ENCODE measurements at places on chromosomes 12 and 14.

DNA sequence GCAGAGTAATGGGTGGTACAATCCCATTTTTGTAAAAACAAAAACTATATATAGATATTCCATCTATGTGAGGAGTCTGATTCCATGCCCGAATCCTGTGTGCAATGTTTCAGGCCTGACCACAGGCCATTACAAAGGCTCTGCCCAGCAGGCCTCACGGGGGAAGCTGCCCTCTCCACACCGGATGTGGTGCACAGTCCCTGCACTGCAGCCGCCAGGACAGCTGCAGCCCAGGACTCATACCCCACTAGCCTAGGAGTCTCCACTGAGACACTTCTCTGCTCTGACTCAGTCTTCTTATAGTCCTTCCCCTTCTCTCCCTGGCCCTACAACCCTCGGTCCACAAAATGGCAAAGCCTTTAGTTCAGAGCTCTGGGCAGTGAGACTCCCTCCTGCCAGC, 190.4 kb downstream of the PPM1H start:
- DNase-seq = no peak

DNA sequence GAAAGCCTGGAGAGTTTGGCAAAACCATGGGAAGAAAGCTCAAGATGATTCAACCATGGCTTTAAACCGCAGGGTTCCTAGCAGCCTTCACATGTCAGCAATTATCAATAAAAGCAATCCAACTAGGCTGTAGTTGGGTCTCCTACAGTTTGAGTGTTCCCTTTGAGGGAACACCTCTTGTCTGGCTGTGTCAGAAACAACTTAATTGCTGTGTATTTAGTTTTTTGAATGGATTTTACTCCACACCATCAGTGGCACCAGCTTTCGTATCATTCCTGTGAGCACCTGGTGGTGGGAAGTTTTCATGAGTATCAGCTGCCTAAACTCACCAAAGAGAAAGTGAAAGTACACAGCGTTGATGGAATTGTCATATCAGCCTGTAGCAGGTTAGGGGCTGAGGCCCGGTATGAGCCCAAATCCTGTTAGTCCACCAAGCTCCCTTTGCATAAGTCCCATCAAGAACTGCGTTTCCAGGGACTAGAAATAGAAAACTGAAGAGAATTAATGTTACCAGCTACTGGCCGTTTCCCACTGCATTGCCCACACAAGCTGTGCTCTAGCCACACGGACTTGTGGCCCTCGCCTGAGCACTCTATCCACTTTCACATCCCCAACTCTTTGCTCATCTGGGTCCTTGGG, 10.9 kb upstream of the IL26 start:
- no peak for DNase-seq

- DNase-seq = no peak
Measured at GRCh38 chr12:77777274-77777673, 53.4 kb upstream of the NAV3 start.

GRCh38 chr12:89353823-89354611, 1.7 kb upstream of the DUSP6 start:
- DNase-seq = peak; percentile 46

DNA sequence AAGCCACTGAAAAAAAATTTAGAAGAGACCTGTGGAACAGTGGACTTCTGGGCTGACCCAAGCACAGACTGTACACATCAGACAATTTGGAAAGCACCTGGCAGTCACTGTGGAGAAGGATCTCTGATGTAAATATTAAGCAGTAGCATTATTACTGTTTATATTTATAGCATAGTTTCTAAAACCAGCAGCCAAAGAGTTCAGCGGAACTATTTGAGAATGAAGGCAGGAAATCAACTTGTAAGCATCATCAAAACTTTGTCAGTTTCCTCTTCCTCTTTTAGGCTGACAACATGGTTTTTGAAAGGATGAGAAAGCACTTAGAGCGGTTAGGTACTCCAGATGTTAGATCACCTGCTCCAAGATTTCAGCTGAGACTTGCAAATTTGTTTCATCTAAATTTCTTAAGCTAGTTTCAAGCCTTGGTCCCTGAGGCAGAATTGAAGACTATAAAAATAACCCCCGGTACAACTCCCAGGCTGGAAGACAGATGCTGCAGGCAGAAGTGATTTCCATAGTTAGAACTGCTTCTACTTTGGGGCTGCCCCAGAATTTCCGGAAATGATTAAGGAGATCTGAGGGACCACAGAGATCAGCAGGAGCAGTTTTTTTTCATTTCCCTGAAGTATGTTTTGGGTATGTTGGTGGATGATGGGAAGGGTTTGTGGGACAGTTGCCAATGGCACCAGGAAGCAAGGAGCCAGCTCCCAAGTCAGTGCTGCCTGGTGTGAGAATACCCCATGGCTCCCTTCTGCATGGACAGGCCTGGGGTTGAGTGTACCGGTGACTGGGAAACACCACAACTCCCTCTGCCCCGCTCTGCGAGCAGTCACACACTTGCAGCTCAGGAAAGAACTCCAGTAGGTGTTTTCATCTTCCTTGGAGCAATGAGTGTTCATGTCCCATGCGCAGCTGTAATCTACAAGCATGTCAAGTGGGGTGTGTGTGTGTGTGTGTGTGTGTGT, 354.5 kb downstream of the NUAK1 start:
- DNase-seq = no peak

DNA sequence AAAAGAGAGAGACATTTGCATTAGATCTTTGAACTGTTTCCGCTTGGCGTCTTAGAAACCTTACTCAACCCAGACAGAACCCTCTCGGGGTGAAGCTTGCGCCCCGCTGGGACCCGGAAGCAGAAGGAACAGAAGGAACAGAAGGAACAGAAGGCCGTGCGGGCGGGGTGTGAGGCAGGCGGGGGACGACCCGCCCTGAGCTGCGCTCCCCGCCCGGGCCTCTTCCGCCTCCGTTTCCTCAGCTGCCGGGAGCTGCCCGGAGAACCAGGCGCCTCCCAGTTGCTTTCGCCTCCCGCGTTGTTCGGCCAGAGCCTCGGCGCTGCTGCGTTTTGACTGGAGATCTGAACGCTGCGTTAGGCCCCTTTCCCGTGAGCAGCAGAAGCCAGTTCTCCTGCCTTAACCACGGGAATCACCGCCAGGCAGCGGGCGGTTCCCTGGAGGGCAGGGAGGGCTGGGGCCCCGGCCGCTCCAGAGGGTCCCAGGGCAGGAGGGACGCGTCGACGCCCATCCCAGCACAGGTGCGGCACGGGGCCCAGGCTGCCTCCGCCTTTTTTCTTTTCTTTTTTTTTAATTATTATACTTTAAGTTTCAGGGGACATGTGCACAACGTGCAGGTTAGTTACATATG, 19.3 kb upstream of the MMP17 start:
- DNase-seq = no peak

DNA sequence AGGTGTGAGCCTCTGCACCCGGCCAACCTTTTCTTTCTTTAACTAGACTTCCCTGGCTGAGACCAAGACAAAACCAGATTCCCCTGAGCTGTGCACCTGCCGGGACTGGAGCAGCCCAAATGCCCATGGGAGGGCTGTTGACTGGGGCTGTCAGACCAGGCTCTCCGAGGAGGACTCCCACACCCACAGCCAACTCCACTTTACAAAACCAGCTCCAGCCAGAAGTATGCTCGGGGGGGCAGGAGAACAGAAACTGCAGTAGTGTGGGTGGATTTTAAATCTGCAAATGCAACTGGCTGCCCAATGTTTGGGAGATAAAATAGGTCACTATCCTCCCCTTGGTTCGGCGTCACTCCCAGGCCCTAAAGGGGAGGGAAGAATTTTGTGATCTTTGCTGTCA, 78.5 kb downstream of the VCPKMT start:
- DNase-seq = no peak

GRCh38 chr12:68007466-68007865, 18.2 kb downstream of the IFNG-AS1 start:
- no peak for DNase-seq

DNA sequence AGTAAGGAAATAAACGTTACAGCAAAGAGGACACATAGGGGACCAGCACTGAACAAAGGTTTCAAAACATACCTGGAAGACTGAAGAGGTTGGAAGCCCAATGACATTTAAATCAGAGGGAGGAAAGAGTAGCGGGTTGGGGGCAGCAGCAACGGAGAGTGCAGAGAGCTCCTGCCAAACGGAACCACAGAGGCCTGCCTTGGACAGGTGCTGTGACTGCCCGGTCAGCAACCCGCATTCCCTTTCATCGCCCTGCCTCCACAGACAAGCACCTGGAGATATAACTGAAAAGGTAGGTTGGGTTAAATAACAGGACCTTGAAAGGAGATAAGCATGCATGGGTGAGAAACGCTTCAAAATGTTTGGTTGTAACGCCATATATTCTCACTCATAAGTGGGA, 92.8 kb upstream of the SLC38A4 start:
- no peak for DNase-seq

GRCh38 chr14:61080591-61081010, 99.6 kb downstream of the SLC38A6 start:
- no peak for DNase-seq

DNA sequence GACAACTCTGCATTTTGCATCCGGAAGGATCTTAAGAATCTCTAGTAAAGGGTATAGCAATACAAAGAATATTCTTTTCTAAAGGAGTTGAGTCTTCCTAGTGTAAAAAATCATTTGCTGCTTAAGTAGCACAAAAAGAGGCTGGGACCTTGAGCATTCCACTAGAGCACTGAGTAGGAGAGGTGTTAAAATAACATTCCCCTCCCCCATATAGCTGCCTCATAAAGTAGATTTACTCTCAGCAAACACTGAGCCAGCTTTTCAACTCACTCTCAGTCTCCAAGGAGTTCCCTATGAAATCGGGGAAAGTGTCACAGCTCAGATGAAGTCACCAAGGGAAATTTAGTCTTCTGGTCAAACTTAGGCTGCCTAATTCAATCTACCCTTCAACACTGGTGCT, 592.7 kb downstream of the ETNK1 start:
- DNase-seq = no peak

DNA sequence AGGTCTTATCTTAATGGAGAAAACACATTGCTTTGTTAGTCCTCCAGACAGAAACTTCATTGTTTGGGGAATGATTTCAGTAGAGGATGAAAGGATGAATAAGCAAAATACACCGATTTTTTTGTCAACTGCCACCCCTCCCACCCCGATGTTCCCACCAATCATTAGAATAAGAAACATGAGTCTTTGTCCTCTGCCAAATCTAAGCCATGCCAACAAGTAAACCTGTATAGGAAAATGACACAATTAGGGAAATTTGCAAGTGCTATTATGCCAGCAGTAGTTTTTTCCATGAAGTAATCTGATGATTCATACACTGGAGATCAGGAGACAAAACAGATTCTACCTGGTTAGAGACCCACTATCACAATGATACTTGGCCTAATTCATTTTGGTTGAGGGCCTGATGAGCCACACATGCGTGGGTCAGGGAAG, 35.9 kb downstream of the FLRT2 start:
- no peak for DNase-seq

- DNase-seq = no peak
Measured at GRCh38 chr12:54358191-54358944, 5.9 kb downstream of the GPR84 start.

- no peak for DNase-seq
Measured at GRCh38 chr12:17588968-17589367, 501.0 kb downstream of the RERGL start.

DNA sequence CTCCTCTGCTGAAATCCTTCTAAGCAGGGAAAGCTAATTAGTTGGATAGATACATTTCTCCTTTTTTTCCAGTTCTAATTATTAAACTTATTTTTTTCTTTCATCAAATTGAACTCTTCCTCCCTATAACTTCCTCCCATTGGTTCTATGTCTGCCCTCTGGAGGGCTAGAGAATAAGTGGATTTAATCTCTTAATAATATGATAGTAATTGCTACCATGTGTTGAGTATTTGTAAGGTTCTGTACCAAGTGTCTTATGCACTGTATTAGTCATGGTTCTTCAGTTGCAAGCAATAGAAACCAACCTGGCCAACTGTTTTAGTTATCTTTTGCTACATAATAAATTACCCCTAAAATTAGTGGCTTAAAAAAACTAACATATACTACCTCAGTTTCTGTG, 190.5 kb upstream of the PLXNC1 start:
- DNase-seq = no peak

- DNase-seq = no peak
Measured at GRCh38 chr14:73591690-73592449, at the start of gene ACOT4. Gene ACOT4 (plus strand): TSS chr14:73591873. CDS start chr14:73591960, 87 bp downstream.

DNA sequence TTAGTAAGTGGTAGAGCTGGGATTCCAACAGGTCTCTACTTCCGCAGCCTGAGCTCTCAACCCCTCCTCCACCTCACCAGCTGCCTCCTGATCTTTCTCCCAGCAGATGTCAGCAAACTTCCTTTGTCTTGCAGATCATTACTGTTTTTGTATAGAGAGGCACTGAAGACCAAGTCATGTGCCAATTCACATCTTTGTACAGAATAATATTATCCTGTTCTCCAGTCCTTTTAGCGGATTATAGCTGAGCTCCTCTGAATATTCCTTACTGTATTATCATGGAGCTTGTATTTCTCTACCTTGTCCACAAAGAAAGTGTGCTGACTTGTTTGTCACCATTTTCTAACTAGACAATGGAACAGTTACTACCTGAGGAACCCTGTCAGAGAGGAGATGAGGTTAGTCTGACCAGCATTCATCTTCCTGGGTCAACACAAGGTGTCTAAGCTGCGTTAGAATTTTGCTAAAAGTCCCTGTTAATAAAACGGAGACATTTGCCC, 142.3 kb upstream of the ARHGAP5 start:
- DNase-seq = no peak

DNA sequence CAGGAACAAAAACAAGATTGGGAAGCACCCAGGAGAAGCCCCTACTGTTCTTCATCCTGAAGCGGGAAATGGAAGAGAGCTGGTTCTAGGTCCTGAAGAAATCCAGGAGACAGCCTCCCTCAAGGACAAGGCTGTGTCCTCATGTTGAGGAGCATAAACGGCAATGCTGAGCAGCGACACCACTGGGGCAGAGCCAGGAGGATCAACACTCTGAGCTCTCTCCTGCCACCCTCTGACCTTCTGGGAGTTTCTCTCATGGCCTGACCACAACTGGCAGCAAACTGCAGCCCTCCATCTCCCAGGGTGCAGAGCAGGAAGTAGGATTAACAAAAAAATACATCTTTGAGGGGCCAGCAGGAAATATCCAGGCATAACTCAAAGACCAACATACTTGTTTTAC, 1292.2 kb upstream of the TMEM132C start:
- DNase-seq = no peak

DNA sequence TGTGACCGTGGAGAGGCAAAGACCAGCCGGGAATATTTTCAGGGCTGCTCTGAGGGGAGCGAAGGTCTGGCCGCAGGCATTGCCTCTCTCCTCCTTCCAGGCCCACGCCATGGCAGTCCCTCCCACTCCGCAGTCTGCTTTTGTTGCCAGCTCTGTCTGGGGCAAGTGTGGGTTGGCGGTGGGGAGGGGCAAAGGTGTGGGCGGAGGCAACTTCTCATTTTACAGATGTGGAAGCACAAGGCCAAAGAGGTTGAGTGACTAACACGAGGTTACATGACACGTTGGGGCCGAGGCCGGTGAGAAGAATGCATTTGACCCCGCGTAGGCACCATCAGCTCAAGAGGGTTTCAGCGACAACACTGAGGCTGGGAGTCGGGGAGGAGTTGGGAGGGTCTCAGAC, 6.1 kb upstream of the FAIM2 start:
- no peak for DNase-seq

GRCh38 chr12:101598483-101598882, 3.7 kb downstream of the MYBPC1 start:
- DNase-seq = no peak

Data from C1 segment of cervical spinal cord (tissue), 14 donors.